ENCODE measurements at places on chromosomes 5 and 9. TPM values are rescaled to one million over a fixed set of nuclear protein-coding genes. Genes with fewer than 3 reads are reported as not detected.
A peak's percentile ranks its signal among the peaks of the same experiment; 100 is the strongest.

GZMA gene
- 0.36 TPM for total RNA-seq

GRCh38 chr5:73301208-73301901 is 128.4 kb downstream of the TMEM174 start:
- H3K36me3 ChIP-seq, result no peaks in the 10 kb centered on the region
- H3K27me3 ChIP-seq, result peaks cover 100% of the 10 kb centered on the region
- H3K27ac ChIP-seq, result no peak overlapping the region

MRPL22 gene
- 177 TPM for total RNA-seq

GRCh38 chr9:85743275-85744128 is 1.7 kb upstream of the AGTPBP1 start:
- peak; percentile 72 for DNase-seq
- no peak overlapping the region for H3K4me3 ChIP-seq
- H3K36me3 ChIP-seq, result no peaks in the 10 kb centered on the region
- peaks cover 7% of the 10 kb centered on the region for H3K4me1 ChIP-seq
- H3K27me3 ChIP-seq, result no peaks in the 10 kb centered on the region
- H3K27ac ChIP-seq, result no peak overlapping the region

IRX4 gene
- total RNA-seq, result 0.41 TPM

PCDHGB4 gene
- total RNA-seq, result 10.4 TPM

APBB3 gene
- total RNA-seq, result 36.4 TPM

CATSPER3 gene
- 1.0 TPM for total RNA-seq

GRCh38 chr9:13718086-13718485 is 438.6 kb upstream of the MPDZ start:
- no peak for DNase-seq
- no peaks in the 10 kb centered on the region for H3K4me1 ChIP-seq
- no peaks in the 10 kb centered on the region for H3K36me3 ChIP-seq

SHOC1 gene
- total RNA-seq, result not detected
